Breast epithelium (tissue), 4 donors: ENCODE measurements at places on chromosomes 11 and 22. TPM values are rescaled to one million over a fixed set of nuclear protein-coding genes. Genes with fewer than 3 reads are reported as not detected.

Gene POTEH
- not detected for total RNA-seq

Gene PRR5L
- total RNA-seq: 5.6 TPM

Gene YPEL4
- 2.0 TPM for total RNA-seq

Gene C22orf31
- total RNA-seq: not detected

Gene PATE4
- not detected for total RNA-seq

Gene B4GALNT4
- 8.2 TPM for total RNA-seq

Gene RABL2B
- 33.1 TPM for total RNA-seq

Gene CHRDL2
- 4.2 TPM for total RNA-seq

Gene OR5T2
- total RNA-seq: not detected

Gene CLDN5
- total RNA-seq: 65.0 TPM

Gene CHRM4
- total RNA-seq: not detected

Gene FADS2
- total RNA-seq: 35.8 TPM

Gene CHADL
- total RNA-seq: 1.3 TPM

Gene NXPE2
- 0.80 TPM for total RNA-seq

Gene DEAF1
- total RNA-seq: 25.3 TPM

Gene MYO18B
- total RNA-seq: under 0.01 TPM

Gene MMP11
- total RNA-seq: 1.9 TPM

Gene SMDT1
- total RNA-seq: 16.2 TPM

Gene TIRAP
- 10.9 TPM for total RNA-seq

Gene PAMR1
- 8.8 TPM for total RNA-seq

Gene GLB1L3
- total RNA-seq: not detected

Gene OR5A2
- not detected for total RNA-seq

Gene TREH
- not detected for total RNA-seq

Gene NAALAD2
- 0.98 TPM for total RNA-seq

Gene PNPLA5
- not detected for total RNA-seq

Gene CCDC188
- total RNA-seq: not detected

Gene PRCP
- 61.8 TPM for total RNA-seq

Gene CNGA4
- 0.29 TPM for total RNA-seq

Gene FAM83F
- 15.5 TPM for total RNA-seq

Gene THY1
- 23.8 TPM for total RNA-seq
